Kidney tubule cell (primary cell): ENCODE measurements at places on chromosomes 11 and 22.

- DNase-seq = no peak
Observed at GRCh38 chr11:60502221-60502775, 9.7 kb downstream of the MS4A12 start.

- DNase-seq = no peak
Observed at GRCh38 chr11:75450826-75451821, 18.1 kb upstream of the KLHL35 start.

DNA sequence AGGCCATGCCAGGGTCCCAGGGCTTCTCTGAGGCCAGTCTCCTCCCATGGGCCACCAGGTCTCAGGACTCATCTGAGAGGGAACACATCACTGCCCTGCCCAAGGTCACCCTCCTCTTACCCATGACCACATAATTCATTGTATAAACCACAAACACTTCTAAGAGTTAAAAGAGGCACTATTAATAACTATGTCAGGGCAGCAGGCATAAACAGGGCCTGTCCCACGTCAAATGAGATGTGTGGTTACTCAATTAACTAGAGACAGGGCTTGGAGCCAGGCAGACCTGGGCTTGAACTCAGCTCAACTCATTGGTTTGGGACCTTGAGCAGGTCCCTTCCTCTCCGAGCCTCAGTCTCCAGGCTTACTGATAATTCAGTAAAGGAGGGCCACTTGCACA is 33.1 kb downstream of the ARAP1 start:
- peak; percentile 62 for DNase-seq

GRCh38 chr11:102891736-102892135 is 17.0 kb upstream of the MMP12 start:
- DNase-seq = no peak

- peak; percentile 79 for DNase-seq
Observed at GRCh38 chr11:129375751-129376657, at the start of gene BARX2. Gene BARX2, plus strand, starts transcription at chr11:129375848. Its CDS starts 188 bp downstream, at chr11:129376036.
